Urothelium cell line (cell line): ENCODE measurements at places on chromosomes 7 and 10.

- DNase-seq, result no peak
Observed at GRCh38 chr10:18455086-18455884, 196.1 kb downstream of the NSUN6 start.

DNA sequence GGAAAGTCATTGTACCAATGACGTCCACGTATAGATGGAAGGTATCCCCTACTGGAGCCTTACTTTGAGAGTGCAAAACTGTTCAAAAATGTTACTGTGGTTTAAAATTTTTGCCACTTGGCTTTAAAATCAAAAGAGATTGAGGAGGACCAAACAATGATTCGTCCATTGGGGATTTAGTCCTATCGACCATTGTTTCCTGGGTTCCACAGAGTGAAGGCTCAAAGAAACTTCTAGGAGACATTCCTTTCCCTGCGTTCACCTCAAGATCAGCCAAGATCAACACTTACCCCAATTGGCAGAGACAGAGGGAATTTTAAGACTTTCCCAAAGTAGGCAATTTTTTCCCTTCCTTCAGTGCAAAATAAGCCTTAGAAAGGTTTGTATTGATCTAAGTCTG, 152.3 kb downstream of the NEBL start:
- no peak for DNase-seq

DNA sequence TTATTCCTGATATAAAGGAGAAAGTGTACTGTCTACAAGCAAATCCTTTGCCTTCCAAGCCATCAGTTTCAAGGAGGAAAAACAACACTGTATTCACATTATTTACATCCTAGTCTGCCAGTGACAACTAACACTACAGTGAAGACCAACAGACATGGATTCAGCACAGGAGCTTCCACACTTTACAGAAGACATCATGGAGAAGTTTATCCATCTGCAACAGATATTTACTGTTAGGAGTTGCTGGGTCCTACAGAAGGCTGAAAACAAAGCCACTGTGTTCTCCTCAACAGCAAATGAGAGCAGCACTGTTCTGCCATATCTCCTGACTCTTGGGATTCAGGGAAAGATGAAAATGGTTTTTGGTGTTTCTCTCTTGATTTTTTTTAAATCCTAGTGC, 31.9 kb downstream of the NAPEPLD start:
- no peak for DNase-seq

DNA sequence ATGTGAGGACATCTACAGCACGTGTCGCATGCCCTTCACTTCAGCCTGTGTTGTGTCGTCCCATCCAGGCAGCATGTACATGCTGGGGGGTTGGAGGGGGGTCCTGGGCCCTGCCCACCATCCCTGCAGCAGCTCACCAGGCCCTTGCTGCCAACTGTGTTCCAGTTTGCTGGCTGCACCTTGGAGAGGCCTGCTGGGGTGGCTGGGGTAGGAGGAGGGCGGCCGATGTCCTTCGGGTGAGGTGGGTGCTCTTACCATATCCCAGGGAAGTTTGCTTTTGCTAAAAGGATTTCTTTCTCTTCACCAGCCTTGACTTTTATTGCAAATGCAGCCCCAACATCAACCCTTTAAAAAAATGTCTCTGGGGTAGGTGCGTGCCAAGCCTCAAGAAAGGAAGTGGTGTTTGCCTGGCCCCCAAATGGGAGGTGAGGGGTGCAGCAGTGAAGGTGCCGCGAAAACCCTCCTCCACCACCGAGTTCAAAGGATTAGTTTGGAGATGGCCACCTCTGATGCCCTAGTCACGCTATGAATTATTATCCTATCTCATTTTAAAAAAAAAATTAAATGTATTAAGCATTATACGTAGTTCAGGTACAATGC, 165.8 kb upstream of the KLF6 start:
- no peak for DNase-seq
